Kidney glomerular epithelial cell (primary cell): ENCODE measurements at places on chromosomes 2 and 18.

DNA sequence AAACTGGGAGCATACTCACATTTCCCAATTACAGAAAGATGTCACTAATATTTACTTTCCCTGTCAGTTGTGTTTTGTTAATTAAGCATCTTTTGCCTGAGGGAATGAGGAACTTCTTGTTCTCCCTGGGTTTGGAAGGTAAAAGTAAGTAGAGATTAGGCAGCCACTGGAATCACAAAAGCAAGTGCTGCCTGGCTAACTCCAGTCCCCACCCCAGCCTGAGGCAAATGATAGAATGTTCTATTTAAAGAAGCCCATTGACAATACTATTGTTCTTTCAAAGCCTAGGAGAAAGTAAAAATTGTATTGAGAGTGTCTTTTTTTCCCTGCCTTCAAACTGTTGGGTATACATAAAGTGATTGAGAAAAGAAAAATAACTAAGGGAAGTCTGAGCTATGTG, 93.8 kb downstream of the MBD2 start:
- no peak for DNase-seq

- DNase-seq: no peak
Observed at GRCh38 chr18:52936931-52937330, 596.9 kb downstream of the DCC start.

DNA sequence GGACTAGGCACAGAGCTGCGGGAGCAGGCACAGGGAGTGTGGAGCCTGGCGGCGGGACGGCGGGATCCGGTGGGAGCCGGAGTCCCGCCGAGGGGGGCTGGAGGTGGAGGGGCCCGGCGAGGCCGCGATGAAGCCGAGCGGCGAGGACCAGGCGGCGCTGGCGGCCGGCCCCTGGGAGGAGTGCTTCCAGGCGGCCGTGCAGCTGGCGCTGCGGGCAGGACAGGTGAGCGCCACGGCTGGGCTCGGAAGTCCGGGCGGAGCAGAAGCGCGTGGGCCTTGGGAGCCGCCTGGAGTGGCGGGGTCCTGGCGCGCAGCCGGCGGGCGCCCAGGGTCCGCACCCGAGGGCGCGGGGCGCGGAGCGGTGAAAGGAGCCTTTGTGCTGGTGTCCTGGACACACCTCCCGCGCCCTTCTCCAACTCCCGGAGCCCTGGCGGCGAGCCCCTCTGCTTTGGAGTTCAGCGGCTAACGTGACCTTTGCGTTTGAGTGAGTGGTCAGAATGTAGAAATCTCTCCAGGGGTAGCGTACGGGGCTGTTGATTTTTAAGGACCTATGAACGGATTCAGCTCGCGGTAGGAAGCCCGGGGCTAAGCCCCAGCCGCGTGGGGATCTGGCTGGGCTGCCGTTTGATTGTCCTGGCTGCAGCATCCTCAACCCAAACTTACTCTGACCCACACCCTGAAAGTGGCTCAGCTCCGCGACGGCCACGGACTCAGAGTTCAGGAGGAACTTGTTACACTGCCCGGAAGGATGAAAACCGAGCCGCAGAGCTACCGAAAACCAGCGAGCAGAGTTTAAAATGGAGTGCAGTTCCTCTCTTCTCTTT, 448 bp downstream of the IMPA2 start:
- DNase-seq: no peak

DNA sequence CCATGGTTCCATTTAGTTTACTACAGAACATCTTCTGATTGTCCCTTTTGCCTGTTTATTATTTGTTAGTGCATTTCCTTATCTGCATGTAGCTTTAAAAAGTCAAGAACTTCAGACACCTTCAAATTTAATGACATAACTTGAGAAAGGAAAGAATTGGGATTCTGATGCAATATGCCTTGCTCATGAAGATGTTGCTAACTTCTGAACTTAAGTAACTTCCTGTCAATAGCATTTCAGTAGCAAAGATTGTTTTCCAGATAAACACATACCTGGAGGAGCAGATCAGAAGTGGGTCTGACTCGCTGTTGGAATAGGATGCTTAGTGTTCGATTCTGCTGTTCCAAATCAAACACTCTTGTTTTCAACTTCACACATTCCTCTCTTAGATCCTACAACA, 190.2 kb upstream of the LYPD1 start:
- no peak for DNase-seq

DNA sequence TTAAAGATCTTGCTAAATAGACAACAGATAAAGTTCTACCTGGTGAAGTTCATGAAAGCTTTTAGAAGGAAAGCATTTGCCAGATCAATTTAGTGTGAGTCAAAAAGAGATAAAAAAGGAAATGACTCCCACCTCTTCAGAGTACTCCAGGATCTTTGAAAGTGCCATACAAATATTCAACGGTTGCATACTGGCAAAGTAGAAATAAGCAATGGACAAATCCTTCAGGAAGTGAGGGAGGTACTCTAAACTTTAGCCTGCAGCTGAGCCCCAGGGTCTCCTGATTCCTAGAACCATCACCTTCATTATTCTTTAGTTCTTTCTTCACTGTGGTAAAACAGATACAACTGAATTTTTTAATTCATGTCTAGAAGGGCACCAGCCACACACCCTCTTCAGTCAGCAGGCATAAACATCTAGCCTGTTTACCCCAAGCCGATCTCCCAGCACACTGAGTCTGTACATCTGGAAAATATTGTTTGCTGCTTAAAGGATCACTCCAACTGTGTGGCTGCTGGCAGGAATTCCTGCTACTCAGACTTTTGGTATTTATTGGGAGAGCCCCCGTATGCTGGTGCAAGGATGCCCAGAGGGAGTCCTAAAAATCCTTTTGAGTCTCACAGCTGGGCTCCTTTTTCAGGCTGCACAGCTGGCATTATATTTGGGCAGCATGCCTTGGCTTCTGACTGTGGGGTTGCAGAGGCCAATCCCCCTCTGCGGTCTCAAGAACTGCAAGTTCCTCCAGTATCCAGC, 72.3 kb upstream of the SESTD1 start:
- DNase-seq: no peak

DNA sequence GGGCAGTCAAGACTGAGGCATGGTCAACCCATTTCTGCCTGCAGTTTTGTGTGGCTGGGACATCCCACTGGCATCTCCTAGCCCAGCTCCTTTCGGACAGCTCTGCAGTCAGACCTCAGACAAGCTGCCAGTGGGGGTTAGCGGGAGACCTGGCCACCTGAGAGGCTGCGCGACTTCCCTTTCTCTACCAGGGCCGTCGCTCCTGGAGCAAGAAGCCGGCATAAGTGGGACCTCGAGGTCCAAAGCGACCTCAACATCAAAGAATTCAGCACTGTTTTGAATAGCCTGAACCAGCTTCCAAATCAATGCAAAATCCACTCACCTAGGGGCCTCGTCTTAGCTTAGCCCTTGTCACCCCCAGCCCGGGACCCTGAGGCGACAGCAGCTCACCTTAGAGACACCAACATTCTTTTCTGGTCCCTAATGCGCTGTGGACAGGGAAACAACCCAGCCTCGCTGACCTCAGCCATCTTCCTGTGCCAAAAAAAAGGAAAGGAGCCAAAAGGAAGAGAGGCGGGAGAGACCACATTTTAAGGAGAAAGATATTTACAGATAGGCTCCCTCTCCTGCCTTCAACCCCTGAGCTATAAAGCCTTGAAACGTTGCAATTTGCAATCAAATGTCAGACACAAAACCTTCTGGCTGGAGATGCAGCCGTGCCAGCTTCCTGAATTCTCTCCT, 81.2 kb downstream of the GFPT1 start:
- no peak for DNase-seq

GRCh38 chr18:8833480-8833879, 128.1 kb downstream of the MTCL1 start:
- DNase-seq: no peak

- no peak for DNase-seq
Observed at GRCh38 chr18:76980663-76981395, 151.8 kb downstream of the MBP start.

- peak; percentile 80 for DNase-seq
Observed at GRCh38 chr18:62485684-62486083, 37.1 kb upstream of the ZCCHC2 start.

- peak; percentile 65 for DNase-seq
Observed at GRCh38 chr18:3872641-3873040, 422.7 kb downstream of the TGIF1 start.

- DNase-seq: no peak
Observed at GRCh38 chr2:41610501-41611190, 437.2 kb upstream of the PKDCC start.

- peak; percentile 71 for DNase-seq
Observed at GRCh38 chr2:153074207-153074606, 355.8 kb downstream of the ARL6IP6 start.

GRCh38 chr2:191637182-191638078, 40.5 kb upstream of the NABP1 start:
- no peak for DNase-seq

DNA sequence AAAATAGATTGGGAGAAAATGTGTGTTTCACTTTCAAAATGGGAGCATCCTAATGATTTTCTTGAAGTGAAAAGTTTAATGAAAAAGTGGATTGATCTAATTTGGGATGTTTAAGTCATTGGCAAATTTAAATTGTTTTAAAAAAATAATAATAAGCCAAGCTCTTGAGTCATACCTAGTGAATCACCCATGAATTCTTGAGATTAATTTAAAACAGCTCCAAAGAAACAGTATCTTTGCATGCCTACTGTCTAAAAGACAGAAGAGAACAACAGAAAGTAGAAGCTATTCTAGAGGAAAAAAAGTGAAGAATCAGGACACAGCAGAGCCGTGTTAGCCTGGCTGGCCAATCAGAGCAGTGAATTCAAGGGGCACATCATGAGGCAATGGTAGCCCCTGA, 7.7 kb downstream of the ACVR1C start:
- DNase-seq: no peak

GRCh38 chr2:5727235-5727634, 35.1 kb downstream of the SOX11 start:
- no peak for DNase-seq
